MCF 10A (cell line): ENCODE measurements at places on chromosomes 6 and 20. TPM values are rescaled to one million over a fixed set of nuclear protein-coding genes. Genes with fewer than 3 reads are reported as not detected.
A peak's percentile ranks its signal among the peaks of the same experiment; 100 is the strongest.

GRCh38 chr6:105646391-105646867 is 243.5 kb upstream of the PREP start:
- peak; percentile 25 for DNase-seq

DNA sequence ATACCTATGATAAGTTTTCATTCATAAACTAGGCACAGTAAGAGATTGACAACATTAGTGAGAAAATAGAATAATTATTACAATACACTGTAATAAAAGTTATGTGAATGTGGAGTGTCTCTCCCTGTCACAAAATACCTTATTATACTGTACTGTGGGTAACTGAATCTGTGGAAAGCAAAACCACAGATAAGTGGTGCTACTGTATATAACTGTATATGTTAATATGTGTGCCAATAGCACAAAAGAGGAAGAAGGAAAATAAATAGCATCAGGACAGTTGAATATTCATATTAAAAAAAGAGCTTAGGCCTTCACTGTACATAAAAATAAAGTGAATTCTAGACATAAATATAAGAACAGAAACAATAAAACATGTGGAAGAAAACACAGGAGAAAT is 243.5 kb downstream of the CDKAL1 start:
- DNase-seq: no peak

DNA sequence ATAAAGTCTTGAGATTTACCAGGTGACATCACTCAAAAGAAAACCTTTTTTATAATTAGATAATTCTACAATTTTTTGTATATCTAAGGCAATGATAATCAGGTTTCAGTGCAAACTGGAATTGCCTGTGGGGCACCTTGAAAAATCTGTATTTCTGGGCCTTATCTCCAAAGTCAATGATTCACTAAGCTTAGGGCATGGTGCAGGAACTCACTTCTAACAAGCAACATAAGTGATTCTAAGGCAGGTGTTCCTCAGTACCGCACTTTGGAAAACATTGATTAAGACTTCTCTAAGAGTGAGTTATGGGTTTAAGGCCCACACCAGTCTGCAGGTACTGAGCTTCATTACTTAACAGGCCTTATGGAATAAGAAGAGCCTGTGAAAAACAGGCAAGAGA is 115.3 kb downstream of the COL12A1 start:
- DNase-seq: no peak

DNA sequence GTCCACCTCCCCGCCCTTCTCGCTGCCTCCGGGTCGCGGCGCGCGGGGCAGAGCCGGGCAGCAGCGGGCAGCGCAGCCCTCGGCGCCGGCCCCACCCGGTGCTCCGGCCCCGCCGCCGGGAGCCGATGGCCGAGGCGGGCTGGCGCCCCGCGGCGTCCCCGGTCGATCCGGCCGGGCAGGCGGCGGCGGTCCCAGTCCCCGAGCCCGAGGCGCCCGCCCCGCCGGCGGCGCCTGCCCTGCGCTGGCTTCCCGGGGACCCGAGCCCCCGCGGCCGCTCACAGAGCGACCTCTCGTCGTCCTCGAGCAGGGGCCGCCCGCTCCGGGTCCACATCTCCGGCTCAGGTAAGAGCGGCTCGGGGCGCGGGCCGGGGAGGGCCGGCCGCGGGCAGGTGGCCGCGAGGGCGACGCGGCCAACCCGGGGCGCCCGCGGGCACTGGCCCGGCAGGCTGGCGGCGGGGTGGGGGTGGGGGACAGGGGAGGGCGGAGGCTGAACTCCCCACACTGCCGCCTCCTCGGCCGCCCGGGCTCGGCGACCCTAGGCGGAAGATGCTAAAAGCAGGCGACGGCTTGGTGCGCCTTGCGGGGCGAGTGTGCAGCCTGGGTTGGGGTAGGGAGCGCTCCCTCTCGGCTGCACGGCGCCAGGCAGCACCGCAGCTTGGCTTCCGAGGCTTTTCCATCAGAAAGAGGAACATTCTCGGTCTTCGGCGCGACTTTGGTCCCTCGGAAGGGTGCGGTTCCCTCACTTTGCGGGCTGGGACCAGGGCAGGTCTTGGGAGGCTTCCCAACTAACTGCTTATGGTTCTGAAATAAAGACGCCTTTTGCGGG is 25.6 kb upstream of the FUCA2 start:
- DNase-seq: peak; percentile 67

- DNase-seq: no peak
These were observed 30.2 kb upstream of the IL17A start for GRCh38 chr6:52155791-52156576.

GRCh38 chr6:147922799-147923198 is 414.3 kb downstream of the SAMD5 start:
- no peak for DNase-seq

Gene NR2E1
- total RNA-seq: not detected in 2 replicates

DNA sequence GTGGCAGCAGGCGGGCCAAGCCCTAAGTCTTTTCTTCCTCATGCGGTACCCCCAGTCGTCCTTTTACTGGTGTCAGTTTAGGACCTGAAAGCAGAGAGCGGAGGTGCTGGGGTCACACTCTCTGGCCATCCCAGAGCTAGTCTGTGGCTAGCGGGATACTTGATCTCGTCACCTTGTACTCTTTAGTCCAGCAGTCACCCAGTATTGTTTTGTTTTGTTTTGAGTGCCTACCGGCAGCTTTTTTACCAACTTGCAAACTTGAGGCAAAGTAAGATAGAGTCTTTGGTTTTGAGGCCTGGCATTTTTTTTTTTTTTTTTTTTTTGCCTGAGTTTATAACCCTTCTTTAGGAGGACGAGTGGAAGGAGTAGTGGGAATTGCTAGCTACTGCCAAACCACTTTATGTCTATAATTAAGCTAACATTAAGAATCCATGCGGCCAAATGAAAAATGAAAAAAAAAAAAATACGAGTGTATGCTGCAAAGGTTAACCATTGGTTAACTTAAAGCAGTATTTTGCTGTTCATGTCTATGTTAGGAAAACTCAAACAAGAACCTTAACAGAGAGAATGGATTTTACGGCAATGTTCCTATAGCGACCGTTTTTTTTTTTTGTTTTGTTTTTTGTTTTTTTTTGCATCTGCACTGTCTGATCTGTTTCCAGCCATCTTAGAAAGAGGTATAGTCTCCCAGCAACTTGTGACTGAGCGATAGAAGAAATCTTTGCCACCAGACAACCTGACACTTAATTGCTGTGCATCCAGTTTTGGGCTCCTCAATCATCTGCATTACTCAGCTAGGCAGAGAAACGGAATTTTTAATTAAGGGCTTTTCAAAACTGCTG is 56.9 kb downstream of the FAM217A start:
- peak; percentile 44 for DNase-seq

GRCh38 chr6:26048590-26048989 is 38.6 kb upstream of the HFE start:
- no peak for DNase-seq

DNA sequence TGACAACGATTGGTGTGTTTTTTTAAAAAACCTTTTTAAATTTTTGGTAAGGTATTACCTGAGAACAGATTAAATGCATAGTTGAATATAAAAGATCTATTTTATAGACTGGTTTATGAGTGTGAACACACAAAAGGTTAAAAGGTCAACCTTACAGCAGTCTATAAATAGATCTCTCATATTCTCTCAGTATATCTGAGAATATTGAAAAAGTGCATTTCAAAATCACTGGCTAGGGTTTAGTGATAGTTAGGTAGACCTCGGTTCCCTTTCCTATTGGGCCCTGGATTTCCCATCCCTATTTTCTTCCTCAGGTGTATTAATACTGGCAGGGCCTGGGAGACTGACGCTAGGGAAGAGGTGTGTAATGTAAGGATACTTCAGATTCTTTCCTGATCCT is 723 bp upstream of the ZNF451 start:
- no peak for DNase-seq

DNA sequence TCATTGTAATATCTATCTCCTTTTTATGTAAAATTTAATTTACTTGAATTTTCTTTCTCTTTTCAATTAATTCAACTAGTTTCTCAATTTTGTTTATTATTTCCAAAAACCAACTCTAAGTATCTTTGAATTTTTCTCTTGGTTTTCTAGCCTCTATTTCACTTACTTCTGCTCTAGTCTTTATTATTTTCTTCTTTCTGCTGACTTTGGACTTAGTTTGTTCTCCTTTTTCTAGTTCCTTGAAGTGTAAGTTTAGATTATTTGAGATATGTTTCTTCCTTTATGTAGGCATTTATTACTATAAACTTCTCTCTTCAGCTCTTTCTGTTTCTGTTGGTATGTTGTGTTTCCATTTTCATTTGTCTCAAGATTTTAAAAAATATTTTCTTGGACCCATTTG is 70.8 kb downstream of the TNFAIP3 start:
- DNase-seq: no peak

Gene PNPLA1
- 0.27 TPM in 1 of 2 replicates, not detected in the other for total RNA-seq

- DNase-seq: no peak
These were observed 68.8 kb downstream of the CLIC5 start for GRCh38 chr6:45946887-45947286.

- DNase-seq: no peak
These were observed 35.7 kb downstream of the OGFRL1 start for GRCh38 chr6:71324194-71324785.

Gene DAAM2
- total RNA-seq: not detected in 2 replicates

Gene RHAG
- not detected in 2 replicates for total RNA-seq

DNA sequence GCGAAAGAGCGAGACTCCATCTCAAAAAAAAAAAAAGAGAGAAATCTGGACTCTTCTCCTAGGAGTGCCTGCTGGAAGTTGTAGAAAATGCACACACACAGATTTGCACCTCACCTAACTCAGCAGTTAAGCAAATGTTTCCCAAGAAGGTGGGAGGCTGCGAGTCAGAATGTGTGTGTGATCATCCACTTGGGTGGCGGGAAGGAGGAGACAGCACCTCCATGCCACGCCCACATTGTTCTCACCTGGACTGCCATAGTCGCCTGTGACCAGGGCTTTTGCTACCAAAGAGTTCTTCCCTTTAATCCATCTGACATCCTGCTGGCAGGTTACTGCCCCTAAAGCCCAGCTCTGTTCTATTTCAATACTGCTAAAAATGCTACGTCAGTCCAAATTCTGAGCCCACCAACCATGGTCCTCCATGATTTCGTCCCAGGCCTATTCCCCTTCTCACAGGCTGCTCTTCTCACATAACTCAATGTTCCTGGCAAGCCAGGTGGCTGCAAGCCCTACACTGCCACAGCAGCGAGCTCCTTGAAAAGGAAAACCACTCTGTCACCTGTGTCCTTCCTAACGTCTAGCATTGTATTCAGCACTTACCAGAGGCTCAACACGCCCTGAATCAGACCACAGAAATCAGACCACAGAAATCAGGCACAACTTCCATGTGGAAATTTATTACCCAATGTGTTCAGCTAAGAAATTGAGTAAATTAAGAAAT is 77.5 kb downstream of the PSMG4 start:
- DNase-seq: no peak

Gene PM20D2
- total RNA-seq: 9.9 and 11.9 TPM in 2 replicates

DNA sequence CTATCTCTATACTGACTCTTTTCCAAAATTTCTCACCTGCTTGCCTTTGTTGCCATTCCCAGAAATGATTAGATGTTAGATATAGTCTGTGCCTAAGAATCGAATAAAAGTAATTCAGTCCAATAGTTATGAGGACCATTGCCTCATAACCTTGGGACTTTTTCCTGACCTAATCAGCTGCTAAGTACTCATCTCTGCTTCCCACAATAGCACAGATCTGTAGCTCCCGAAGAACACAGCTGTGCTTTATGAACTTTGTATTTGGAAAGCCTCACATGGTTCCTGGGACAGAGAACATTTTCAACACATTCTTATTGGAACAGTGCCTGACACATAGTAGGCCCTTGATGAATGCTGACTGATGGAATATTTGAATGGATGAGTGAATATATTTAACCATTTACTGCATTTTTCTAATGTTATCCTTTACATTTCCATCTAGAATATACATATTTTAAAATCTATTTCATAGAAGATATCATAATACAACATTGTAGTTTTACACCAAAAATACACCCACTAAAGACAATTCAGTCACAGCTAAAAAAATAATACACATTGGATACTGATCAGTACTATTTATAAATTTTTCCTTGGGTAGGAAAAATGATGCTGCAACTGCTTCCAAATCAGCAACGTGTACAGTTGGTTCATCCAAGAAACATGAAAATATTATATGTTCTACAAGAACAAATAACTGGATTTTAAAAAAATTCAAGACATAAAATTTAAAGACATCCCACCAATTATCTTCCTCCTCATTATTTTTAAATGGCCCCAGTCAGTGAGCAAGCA is 53.9 kb downstream of the HS3ST5 start:
- DNase-seq: no peak

GRCh38 chr20:37841971-37842370 is 61.0 kb upstream of the VSTM2L start:
- DNase-seq: no peak

GRCh38 chr6:119148098-119148824 is 69.8 kb upstream of the FAM184A start:
- DNase-seq: peak; percentile 82

- DNase-seq: peak; percentile 35
These were observed 17.9 kb downstream of the RPF2 start for GRCh38 chr6:110999634-111000270.

DNA sequence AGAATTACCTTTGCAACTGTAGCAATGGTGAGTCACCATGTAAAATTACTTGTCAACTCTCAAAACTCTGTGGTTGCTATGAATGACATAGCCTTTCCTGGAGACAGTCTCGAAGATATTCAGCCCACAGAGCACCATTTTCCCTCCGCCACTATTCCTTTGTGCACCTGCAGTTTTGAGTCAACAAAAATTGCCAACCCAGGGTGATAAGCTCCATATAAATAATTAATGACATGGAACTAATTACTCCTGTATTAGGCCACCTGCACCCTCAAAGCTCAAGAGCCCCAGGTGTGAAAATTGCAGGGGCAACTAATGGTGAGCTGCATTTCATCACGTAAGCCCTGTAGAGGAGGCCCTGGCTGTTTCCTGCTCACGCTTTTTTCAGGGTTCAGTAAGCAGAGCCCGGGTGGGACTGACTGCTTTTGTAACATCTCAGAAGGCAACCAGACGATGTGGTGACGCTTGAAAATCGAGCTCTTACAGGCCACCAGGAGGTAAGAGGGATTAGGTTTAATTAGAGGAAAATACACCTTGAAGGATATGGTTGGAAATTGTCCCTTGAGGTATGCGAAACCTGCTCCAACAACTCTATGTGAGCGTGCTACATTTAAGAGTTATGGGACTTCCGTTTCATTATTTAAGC is 70.8 kb downstream of the BMP2 start:
- peak; percentile 29 for DNase-seq

- DNase-seq: no peak
These were observed 1.6 kb upstream of the LY86 start for GRCh38 chr6:6586671-6587526.

Gene MBOAT1
- total RNA-seq: 6.3 and 9.3 TPM in 2 replicates

- no peak for DNase-seq
These were observed 76.3 kb downstream of the DTNBP1 start for GRCh38 chr6:15586503-15586902.

Gene HLA-DRB5
- not detected in 2 replicates for total RNA-seq

Gene ZBTB12
- 3.6 and 4.0 TPM in 2 replicates for total RNA-seq

DNA sequence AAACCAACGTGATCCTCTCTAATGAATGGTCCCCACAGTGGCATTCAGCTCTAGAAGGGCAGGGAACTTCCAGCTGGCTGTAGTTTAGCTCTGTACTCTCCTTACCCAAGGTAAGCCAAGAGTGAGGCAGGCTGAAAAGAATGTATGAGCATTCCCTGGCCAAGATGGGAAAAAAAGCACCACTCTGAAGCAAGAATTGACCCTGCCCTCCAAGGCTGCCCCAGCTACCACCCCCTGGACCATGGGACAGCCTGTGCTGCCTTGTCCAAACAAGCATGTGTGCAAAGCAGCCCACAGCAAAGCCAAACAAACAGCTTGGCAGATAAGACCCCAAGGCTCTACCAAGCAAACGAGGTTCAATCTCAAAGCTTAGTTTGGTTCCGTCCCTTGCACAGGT is 73.9 kb downstream of the GFOD1 start:
- DNase-seq: no peak
